NCI-H524 treated with DMSO at 0.1 percent for 48 hours (cell line): ENCODE measurements at places on chromosomes 12 and 14.

DNA sequence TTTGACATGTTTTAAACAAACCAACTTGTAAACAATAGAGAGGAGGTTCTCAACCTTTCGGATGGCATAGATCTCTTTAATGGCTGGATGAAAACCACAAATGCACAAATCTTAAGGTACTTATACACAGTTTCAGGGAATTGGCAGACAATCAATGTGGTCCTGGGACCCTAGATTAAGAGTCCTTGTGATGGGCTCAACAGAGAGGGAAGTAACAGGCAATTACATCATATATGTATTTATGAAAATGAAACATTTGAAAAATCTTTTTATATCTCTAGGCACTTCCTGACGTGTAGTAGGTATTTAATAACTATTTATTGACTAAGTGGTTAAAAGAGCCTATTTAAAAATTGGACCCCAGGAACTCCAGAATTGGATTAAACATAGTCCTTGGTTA, 897 bp downstream of the ACTR10 start:
- no peak for DNase-seq

DNA sequence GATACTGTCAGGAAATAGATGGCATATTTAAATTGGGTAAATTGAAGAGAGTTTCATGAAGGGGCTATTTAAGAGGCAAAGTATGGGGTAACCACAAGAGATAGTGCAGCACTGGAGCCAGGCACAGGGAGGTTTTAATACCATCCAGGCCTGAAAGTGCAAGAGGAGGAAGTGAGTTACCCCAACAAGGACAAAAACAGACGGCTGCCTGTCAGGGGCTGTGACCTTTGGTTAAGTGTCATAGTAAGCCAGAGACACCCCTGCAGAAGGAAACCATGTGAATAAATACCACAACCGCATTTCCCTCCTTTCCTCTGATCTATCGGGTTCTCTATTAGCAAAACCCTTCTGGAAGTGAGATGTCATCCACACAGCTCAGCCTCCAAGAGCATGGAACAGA, 122.0 kb upstream of the DHRS4 start:
- DNase-seq = no peak

DNA sequence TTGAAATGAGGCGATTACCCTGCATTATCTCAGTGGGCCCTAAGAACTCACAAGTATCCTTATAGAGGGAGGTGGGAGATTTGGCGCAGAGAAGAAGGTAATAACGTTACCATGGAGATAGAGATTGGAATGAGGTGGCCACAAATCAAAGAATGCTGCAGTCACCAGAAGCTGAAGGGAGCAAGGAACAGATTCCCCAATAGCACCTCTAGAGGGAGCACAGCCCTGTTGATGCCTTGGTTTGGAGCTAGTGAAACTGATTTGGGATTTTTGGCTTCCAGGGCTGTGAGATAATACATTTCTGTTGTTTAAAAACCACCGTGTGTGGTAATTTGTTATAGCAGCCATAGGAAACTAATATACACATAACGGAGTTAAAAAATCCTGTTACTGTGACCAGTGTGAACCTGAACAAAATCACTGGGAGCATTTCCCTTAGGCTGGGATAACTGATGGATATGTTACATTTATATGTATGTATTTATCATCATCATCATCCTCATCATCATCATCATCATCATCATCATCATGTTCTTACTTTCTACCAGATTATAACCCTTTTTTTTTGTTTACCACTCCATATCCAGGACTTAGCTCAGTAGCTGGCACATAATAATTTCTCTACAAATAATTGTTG, 100.3 kb downstream of the LIN7A start:
- no peak for DNase-seq

GRCh38 chr12:130838284-130838950, 633 bp downstream of the STX2 start:
- peak; percentile 29 for DNase-seq

DNA sequence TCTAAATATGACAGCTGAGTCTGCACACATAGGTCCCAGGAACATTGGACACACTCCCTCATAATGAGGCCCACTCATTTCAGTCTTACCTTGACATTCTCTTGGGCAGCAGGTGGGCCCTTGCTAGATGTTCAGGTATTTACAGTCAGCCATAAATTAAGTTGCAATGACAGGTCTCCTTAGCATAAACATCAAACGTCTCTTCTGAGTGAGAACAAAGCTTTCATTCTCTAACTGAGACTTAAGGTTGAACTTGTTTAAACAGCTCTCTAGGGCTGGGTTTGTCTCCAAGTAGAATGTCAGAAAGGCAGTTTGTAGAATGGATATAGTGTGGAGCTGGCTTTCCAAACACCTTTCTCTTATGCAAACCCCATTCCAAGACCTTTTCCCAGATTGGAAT, 10.3 kb downstream of the ACVR1B start:
- DNase-seq = no peak

- no peak for DNase-seq
These were observed 67.3 kb upstream of the ATP2B1 start for GRCh38 chr12:89775986-89776365.
